ENCODE measurements at places on chromosomes 6 and 20. TPM values are rescaled to one million over a fixed set of nuclear protein-coding genes. Genes with fewer than 3 reads are reported as not detected.

TMEM200A gene
- total RNA-seq: 25.4 TPM

PSORS1C1 gene
- not detected for total RNA-seq

MAS1 gene
- total RNA-seq: not detected

HAO1 gene
- not detected for total RNA-seq

CLPSL1 gene
- total RNA-seq: not detected

RIOK1 gene
- total RNA-seq: 24.9 TPM

DNA sequence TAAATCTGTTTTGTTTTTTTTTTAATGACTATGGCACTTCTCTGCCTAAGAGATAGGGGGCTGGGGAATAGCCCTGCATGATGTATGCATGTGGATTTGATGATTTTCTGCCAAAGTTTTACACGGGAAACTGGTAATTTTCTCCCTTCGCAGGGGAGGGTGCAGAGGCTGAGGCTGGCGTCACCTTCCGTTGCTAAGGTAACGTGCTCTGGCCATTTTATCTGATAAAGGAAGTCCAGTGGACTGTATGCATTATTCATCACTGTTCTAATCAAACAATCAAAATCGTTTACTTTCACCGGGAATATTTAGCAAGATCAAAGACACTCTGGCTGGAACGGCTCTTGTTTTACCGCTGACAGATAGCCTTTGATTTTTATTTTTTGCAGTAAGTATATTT is 789 bp downstream of the PHACTR1 start:
- H3K4me3 ChIP-seq: no peak overlapping the region
- H3K27me3 ChIP-seq: peaks cover 2% of the 10 kb centered on the region
- H3K36me3 ChIP-seq: no peaks in the 10 kb centered on the region
- no peak for DNase-seq
- no peak overlapping the region for H3K27ac ChIP-seq

DNA sequence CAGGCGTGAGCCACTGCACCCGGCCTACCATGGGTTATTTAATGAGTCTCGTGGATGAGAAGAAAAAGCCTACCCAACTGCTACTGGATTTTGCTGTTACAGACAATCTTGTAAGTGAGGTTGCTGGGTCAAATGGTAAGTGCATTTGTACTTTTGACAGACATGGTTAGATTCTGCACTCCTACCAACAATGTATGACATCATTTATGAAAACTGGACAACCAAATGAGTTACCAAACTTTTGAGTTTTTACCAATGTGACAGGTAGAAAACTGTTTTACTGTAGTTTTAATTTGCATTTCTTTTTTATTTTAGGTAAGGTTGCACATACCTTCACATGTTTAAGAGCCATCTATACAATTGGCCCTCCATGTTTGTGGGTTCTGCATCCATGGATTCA is 48.2 kb downstream of the PDSS2 start:
- H3K4me1 ChIP-seq: no peaks in the 10 kb centered on the region
- H3K27ac ChIP-seq: no peak overlapping the region
- H3K36me3 ChIP-seq: no peaks in the 10 kb centered on the region
- no peaks in the 10 kb centered on the region for H3K27me3 ChIP-seq
- H3K4me3 ChIP-seq: no peak overlapping the region

GRCh38 chr6:41997456-41997855 is 52.9 kb upstream of the TAF8 start:
- no peaks in the 10 kb centered on the region for H3K36me3 ChIP-seq
- no peaks in the 10 kb centered on the region for H3K4me1 ChIP-seq
- H3K4me3 ChIP-seq: no peak overlapping the region
- no peak overlapping the region for H3K27ac ChIP-seq
- H3K27me3 ChIP-seq: no peaks in the 10 kb centered on the region

DNA sequence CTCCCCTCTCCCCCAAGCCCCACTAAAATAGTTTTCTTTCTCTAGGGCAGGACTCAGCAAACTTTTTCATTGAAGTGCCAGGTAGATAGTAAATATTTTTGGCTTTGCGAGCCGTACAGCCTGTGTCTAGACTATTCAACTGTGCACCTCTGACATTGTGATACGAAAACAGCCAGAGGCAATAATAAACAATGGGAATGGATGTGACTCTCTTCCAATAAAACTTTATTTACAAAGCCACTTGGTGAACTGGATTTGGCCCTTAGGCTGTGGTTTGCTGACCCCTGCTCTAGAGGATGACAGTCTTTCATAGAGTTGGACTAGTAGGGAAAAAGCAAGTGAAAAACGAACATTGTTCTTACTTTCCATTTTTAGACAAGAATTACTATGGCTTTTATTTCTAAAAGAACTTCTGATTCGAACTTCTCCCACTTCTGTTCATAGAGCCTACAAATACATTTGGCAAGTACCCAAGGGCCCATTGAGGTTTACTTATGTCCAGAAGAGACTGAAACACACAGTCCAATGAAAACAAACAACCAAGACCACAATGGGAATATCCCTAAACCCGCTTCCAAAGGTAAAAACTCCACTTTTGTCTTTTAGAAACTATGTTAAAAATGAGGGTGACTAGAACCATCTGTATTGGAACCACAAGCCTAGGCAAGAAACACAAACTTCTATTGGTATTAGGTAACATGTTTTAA is 46.4 kb upstream of the CDKAL1 start:
- H3K27me3 ChIP-seq: no peaks in the 10 kb centered on the region
- H3K36me3 ChIP-seq: no peaks in the 10 kb centered on the region
- H3K4me1 ChIP-seq: no peaks in the 10 kb centered on the region
- no peak overlapping the region for H3K27ac ChIP-seq

DNA sequence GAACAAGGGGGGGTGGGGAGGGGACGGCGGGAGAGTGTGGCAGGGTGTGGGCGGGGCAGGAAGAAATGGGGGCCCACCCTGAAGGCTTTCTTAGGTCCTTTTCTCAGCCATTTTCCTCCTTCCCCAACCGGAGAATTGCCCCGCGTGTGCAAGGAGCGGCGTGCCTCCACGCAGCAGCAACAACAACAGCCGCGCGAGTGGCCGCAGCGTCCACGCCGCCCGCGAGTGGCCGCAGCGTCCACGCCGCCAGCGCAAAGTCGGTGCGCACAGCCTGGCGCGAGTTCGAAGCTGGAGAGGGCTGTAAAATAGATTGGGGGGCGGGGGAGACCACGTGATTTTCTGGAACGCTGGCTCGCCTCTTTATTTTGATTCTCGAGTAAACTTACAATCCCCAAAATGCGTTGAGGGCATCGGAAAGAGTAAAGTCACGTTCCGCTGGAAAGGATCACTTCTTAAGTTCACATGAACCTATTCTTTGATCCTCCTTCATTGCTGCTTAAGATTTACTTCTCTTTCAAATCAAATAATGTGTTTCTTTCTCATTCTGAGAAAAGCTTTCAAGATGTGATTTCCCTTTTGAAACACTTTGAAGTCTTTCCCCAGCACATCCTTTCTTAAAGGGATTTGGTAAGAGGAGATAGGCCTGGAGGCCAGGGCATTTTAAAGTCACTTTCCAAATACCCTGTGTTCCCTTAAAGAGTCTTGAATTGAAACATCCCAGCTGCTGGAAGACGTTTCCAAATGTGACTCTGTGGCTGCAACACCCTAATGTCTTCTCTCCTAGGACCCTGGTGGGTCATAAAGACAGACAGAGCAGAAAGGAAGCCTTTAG is 66.7 kb upstream of the ZNF217 start:
- H3K27ac ChIP-seq: no peak overlapping the region
- H3K27me3 ChIP-seq: no peaks in the 10 kb centered on the region
- H3K4me1 ChIP-seq: no peaks in the 10 kb centered on the region
- no peaks in the 10 kb centered on the region for H3K36me3 ChIP-seq
- no peak overlapping the region for H3K4me3 ChIP-seq

DNA sequence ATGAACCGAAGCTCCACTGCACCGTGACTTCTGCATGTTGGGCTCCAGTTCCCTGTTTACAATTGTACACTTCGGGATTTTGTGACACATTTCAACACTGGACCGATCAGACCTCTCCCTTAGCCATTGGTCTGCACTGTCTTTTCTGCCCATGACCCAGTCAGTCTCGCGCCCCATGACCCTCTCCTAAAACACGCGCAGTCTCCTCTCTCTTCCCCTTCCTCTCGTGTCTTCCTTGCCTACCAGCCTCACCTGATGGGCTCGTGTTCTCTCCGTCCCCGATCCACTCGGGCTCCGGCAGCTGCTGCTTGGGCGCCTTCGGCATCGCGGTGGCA is 535 bp upstream of the ABCF1 start:
- H3K27ac ChIP-seq: peak overlapping the region; percentile 53
- H3K27me3 ChIP-seq: peaks cover 4% of the 10 kb centered on the region
- peaks cover 19% of the 10 kb centered on the region for H3K4me1 ChIP-seq
- H3K36me3 ChIP-seq: no peaks in the 10 kb centered on the region
- no peak for DNase-seq
- H3K4me3 ChIP-seq: peak overlapping the region; percentile 98

DNA sequence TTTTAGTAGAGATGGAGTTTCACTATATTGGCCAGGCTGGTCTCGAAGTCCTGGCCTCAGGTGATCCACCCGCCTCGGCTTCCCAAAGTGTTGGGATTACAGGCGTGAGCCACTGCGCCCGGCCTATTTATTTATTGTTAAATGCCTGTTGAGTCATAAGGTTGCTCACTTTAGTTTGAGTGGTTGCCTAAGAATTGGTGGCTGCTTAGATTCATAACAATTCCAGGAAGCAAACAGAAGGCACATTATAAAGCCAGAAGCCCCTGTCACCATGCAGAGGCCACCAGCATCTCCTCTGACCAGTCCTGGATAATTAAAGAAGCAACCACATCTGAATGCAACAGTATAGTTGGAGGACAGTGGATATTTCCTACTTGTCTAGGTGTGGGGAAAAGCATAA is 24.0 kb upstream of the ARMH2 start:
- H3K4me1 ChIP-seq: no peaks in the 10 kb centered on the region
- DNase-seq: no peak
- H3K36me3 ChIP-seq: peaks cover 4% of the 10 kb centered on the region
- no peak overlapping the region for H3K4me3 ChIP-seq
- H3K27ac ChIP-seq: no peak overlapping the region

GRCh38 chr6:125002406-125002741 is 40.1 kb downstream of the RNF217 start:
- DNase-seq: no peak
- peaks cover 14% of the 10 kb centered on the region for H3K4me1 ChIP-seq
- no peaks in the 10 kb centered on the region for H3K27me3 ChIP-seq
- H3K36me3 ChIP-seq: no peaks in the 10 kb centered on the region
- H3K4me3 ChIP-seq: no peak overlapping the region

- peaks cover 12% of the 10 kb centered on the region for H3K4me1 ChIP-seq
- H3K36me3 ChIP-seq: no peaks in the 10 kb centered on the region
- H3K27me3 ChIP-seq: no peaks in the 10 kb centered on the region
- H3K4me3 ChIP-seq: no peak overlapping the region
- H3K27ac ChIP-seq: no peak overlapping the region
Measured at GRCh38 chr6:7178280-7178679, 70.5 kb downstream of the RREB1 start.

DNA sequence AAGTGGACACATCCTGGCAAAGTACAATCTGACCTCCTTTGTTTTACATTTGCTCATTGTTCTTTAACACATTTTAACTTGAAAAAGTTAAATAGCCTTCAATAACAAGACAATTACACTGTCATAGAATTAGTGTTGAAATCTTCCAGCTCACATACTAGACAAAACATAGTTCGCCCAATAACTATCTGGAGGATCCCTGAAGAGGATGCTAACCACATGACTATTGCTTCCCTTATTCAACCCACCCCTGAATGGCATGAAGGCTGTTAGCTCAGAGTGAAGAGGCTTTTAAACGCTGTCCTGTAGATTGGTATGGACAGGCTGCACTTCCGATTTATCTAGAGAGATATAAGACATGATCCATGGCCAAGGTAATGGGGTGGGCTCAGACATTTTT is 15.0 kb upstream of the DSE start:
- H3K4me3 ChIP-seq: no peak overlapping the region
- no peak overlapping the region for H3K27ac ChIP-seq
- no peaks in the 10 kb centered on the region for H3K36me3 ChIP-seq
- no peaks in the 10 kb centered on the region for H3K27me3 ChIP-seq
- DNase-seq: no peak

- no peak for DNase-seq
- no peaks in the 10 kb centered on the region for H3K4me1 ChIP-seq
Measured at GRCh38 chr20:9629831-9630230, 115.4 kb downstream of the LAMP5 start.

DNA sequence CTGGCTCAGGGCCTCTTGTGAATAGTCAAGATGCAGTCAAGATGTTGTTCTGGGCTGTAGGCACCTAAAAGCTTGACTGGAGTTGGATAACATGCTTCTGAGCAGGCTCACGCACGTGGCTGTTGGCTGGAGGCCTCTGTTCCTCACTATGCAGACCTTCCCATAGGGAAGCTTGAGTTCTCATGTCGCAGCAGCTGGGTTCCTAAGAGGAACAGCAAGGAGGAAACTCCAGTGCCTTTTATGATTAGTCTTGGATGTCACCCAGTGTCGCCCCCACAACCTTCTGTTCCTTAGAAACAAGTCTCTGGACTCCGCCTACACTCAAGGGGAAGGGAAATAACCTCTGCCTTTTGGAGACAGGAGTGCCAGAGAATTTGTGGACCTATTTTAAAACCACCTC is 210.7 kb downstream of the BCAS1 start:
- H3K4me1 ChIP-seq: peaks cover 11% of the 10 kb centered on the region
- H3K4me3 ChIP-seq: no peak overlapping the region
- no peaks in the 10 kb centered on the region for H3K36me3 ChIP-seq

- no peaks in the 10 kb centered on the region for H3K27me3 ChIP-seq
- no peak overlapping the region for H3K27ac ChIP-seq
- H3K36me3 ChIP-seq: no peaks in the 10 kb centered on the region
- H3K4me1 ChIP-seq: no peaks in the 10 kb centered on the region
- no peak for DNase-seq
- no peak overlapping the region for H3K4me3 ChIP-seq
Measured at GRCh38 chr6:153966001-153966400, 73.0 kb upstream of the OPRM1 start.

DNA sequence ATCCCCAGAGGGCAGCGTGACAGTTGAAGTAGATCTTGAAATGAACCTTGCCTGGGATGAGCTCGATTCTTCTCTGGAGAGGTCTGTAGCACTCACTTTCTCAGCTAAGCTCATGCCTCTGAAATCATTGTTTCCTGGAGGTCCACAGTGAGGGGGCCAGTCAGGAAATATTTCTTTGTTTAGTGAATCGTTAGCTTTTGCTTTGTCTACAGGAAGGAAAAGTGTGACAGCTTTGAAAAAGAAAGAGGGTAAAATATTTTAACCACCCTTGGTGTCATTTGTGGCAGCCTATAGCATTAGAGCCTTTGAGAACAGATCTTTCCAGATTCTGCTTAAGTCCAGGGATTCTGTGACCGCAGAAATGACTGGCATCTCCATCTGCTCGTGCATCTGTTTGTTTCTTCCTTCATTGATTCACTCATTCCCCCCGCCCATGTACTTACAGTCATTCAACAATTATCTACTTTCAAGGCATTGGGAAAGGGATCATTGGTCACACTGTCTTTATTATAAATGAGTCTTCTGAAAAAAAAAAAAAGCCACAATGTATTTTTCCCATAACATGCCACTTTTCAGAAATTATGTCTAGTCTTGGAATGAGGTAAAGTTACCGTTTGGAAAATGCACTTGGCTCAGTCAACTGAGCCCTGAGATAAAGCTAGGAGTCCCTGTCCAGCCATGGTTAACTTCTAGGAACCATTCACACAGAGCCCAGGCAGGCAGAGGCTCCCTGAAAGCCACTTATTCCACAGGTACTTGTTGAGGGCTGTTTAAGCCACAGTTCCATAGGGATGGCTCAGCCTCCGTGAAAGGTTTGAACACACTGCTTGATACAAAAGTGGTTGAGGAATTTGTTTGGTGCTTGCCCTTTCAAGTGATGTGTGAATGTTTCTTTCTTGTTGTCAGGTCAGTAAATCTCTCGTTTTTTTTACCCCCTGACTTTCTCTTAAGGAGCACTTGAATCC is 86.0 kb downstream of the TIAM2 start:
- H3K4me1 ChIP-seq: peaks cover 66% of the 10 kb centered on the region
- H3K4me3 ChIP-seq: peak overlapping the region; percentile 43
- H3K27me3 ChIP-seq: no peaks in the 10 kb centered on the region
- H3K27ac ChIP-seq: peak overlapping the region; percentile 88
- no peaks in the 10 kb centered on the region for H3K36me3 ChIP-seq
- DNase-seq: no peak
